ENCODE measurements at places on chromosomes 4 and X.
A peak's percentile ranks its signal among the peaks of the same experiment; 100 is the strongest.

- DNase-seq = no peak
These were observed 738.2 kb downstream of the ARAP2 start for GRCh38 chr4:35506161-35506560.

GRCh38 chrX:111180750-111181240 lies 84.8 kb downstream of the PAK3 start:
- no peak for DNase-seq

DNA sequence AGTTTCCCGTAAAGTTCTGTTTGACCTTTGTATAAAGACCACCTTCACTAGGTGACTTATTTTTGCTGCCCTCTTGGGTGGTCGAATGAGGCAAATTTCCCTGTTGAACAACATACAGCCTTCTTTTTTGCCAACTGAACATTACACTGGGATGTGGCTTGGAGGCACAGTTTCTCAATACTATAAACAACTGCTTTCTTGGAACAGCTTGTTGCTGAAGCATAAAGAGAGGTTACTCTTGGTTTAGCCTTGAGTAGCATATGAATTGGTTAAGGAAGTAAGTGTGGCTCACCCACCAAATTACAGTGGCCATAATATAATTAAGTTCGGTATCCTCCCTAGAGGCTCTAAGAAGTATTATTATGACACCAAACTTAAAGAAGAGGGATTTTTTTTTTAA lies 40.0 kb downstream of the HHIP start:
- no peak for DNase-seq

- no peak for DNase-seq
These were observed 53.6 kb upstream of the SPANXB1 start for GRCh38 chrX:140948827-140949226.

- peak; percentile 10 for DNase-seq
These were observed 74.1 kb upstream of the WDR44 start for GRCh38 chrX:118271775-118272174.

GRCh38 chr4:71476240-71476639 lies 137.4 kb downstream of the SLC4A4 start:
- no peak for DNase-seq

GRCh38 chr4:1695913-1696312 lies 11.8 kb upstream of the FAM53A start:
- DNase-seq = no peak

DNA sequence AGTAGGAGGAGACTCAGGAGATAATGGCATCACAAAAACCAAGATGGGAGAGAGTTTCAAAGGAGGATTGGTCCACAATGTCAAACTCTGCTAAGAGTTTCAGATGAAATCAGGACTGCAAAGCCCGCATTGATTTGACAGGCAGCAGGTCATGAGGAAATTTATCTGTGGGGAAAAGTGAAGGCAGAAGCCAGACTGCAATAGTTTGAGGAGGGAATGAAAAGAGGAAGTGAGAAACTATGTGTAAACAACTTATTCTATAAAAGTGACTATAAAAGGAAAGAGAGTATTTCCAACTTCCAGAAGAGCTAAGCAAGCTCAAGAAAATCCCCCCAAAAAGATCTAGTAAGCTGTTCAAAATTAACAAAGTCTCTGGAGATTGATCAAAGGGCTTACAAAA lies 66.3 kb upstream of the DGKK start:
- DNase-seq = no peak

DNA sequence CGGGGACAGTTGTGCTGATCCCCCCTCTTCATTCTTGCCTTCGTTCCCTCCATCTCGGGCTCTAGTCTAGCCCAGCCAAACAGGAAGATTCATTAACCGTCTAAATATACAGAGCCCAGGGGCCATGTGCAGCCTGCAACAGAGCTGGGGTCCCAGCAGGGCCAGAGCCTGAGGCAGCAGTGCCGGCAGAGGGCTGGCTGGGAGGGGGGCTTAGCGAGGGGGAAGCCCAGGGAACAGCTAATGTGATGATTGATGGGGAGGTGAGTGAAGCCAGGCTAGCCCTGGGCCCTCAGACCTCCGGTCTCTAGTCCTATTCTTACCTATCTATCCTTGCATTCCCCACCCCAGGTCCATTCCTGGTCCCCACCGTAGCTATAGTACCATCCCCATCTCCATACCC lies 22.3 kb downstream of the EFNB1 start:
- no peak for DNase-seq

DNA sequence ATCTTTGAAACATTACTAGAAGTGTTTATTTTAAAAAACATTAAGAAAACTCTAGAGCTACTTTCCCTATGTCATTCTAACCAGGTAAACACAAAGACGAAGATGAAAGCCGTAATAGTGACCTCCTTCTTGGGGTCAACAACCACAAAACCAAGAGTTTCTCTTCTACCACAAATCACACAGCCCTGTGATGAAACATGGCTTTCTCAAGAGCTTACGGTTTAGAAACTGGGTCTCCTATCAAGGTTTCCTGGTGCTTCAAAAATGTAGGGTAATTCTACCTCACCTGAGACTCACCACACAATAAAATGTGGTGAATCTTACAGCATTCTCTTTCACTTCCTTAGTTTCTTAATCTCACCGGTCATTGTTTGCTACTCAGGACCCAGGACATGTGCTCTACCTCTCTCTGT lies 50.9 kb downstream of the CORIN start:
- no peak for DNase-seq

- DNase-seq = no peak
These were observed 555 bp upstream of the GCNA start for GRCh38 chrX:71577682-71578081.

DNA sequence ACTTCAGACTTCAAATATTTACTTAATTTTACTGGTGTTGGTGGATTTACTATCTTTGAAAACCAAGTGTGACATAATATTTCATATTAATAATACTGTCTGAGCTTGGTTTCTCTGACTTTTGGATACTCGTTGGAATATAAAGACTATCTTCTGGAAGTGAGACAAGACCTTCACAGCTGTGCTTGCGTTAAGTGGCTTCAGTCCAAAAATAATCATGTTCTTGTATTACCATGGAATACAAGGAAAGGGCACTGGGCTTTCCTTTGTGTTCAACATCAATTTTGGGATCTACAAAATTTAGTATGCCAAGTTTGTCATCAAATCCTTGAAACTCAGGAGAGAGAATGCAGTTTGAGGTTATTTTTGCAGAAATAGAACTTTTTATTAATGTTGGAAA lies 712.4 kb upstream of the LCORL start:
- no peak for DNase-seq

- no peak for DNase-seq
These were observed 28.6 kb downstream of the DCLK2 start for GRCh38 chr4:150106886-150107285.

DNA sequence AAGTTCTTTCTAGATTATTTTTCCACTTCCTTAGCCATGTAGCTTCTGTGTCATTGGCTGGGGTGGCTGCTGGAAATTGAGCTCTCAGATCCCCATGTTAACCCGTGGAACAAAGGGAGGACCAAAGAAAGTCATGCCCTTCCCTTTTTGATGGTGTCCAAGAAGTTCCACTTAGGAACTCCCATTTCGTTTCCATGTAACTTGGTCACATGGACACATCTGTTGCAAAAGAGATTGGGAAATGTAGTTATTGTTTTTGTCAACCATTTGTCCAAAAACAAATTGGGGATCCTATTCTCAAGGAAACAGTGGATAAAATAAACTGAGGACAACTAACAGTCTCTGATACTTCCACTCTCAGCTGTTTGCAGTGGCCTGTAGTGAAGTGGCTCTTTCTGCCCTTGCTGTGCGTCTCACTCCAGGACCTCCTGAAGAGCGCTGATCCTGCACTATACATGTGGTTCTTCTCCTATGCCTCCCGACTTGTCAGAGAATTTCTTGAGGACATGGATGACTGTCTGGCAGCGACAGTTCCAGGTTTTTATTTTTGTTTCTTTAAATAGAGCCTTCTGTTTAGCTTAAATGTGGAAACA lies 125.3 kb upstream of the LNX1 start:
- no peak for DNase-seq

GRCh38 chr4:108327642-108328382 lies 159.1 kb upstream of the LEF1 start:
- no peak for DNase-seq

GRCh38 chr4:5999356-5999755 lies 18.9 kb downstream of the C4orf50 start:
- DNase-seq = no peak

- no peak for DNase-seq
These were observed 186.4 kb downstream of the DCLK2 start for GRCh38 chr4:150264595-150265161.

- DNase-seq = peak; percentile 46
These were observed 30.3 kb upstream of the GLRB start for GRCh38 chr4:157045507-157046127.

DNA sequence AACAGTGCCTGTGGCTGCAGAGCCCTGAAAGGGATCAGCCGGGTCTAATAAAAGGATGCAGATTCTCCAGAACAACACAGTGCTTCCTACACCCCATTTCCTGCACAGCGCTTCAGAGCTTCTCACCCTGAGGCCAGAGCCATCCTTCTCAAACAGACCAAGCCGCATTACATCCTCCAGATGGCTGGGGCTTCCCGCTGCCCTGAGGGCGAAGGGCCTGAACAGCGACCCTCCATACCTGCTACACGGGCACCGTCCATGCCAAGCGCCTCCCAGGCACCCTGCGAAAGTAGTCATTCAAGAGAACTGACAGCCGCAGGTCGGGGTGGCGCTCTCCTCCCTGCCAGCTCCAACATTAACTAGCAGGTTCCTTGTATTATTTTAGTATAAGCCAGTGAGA lies 36.5 kb downstream of the ACOX3 start:
- no peak for DNase-seq

GRCh38 chrX:68659385-68659784 lies 11.9 kb downstream of the STARD8 start:
- no peak for DNase-seq

DNA sequence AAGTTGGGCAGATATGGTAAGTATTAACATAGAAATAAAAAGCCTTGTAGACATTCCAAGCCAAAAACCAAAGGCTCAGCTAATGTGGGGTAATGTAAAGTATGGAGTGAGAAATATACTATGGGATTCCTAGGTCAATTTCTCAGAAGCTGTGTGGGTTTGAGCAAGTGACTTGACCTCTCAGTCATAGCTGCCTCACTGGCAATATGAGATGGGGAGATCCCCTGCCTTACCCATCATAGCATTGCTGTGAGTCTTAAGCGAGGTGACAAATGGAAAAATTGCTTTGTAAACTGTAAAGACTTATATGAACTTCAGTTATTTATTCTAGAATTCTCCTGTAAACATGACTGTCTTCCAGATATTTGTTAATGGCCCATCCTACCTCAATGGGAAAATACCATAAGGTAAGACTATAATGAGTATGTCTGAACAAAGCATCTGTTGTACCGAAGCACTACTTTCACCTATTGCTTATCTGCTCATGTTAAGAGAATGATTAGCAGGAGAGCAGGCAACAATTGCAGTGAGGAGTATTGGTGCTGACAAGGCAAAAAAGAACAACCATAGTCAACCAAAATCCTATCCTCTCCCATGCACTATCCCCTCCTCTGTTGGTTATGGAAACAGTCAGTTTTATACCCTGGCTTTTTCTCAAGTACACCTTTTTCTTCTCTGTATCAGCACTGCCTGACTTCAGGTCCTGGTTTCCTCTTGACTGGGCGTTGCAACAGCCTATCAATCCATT lies 44.1 kb upstream of the TRPC3 start:
- DNase-seq = no peak

DNA sequence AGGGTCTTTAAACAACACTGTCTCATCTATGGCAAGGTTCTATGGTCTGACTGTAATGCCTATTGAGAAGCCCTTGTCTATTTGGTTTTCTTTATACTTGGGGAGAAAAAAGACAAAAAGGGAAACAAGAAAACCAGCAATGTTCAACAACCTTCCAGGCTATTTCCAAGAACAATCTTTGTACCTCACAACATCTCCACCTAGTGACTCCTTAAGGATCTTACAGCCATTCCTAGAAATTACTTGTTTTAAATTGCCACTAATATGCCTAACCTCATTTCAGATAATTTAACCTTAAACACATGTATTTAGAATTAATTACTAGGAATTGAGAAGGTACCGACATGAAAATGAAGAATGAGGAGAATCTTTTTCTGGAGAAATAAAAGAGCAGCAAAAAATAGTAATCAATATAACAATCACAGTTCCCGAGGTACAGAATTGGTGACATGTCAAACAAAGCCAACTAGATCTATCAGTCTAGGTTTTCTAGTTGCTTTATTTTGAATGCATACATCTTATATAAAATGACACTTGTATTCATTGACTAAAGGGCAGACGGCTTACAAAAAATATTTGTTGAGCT lies 1.6 kb upstream of the RBM46 start:
- DNase-seq = no peak

DNA sequence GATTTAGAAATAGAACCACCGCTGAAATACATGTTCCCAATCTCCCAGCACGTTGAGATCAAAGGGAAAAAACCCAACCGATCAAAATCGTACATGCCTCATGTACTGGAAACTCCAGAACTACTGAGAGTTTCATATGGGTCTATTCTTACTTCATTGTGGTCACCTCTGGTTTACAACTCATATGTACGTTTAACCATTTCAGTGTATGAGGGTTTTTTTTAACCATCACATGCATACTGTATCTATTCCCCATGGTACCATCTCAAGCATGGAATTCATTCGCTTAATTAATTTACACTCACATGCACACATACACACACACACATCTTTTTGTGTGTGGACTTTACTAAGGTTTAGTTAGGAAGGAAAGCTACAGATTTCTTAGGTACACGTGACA lies 46.0 kb upstream of the CLNK start:
- DNase-seq = no peak

DNA sequence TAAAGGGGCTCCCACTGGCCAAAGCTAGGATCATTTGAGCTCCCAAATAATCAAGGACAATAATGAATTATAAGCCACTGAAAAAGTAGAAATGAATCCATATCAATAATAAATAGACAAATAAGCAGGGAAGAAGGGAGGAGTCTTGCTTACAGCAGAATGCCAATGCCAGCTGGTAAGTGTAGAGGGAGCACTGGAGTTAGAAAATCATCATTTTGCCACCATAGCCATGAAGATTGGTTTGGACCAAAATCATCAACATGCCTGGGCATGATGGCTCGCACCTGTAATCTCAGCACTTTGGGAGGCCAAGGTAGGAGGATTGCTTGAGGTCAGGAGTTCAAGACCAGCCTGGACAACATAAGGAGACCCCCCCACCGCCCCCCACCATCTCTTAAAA lies 20.4 kb upstream of the SH3KBP1 start:
- DNase-seq = no peak

- peak; percentile 11 for DNase-seq
These were observed 21.9 kb downstream of the BMP3 start for GRCh38 chr4:81052119-81053068.

GRCh38 chrX:15241301-15241700 lies 28.6 kb downstream of the ASB9 start:
- DNase-seq = no peak

DNA sequence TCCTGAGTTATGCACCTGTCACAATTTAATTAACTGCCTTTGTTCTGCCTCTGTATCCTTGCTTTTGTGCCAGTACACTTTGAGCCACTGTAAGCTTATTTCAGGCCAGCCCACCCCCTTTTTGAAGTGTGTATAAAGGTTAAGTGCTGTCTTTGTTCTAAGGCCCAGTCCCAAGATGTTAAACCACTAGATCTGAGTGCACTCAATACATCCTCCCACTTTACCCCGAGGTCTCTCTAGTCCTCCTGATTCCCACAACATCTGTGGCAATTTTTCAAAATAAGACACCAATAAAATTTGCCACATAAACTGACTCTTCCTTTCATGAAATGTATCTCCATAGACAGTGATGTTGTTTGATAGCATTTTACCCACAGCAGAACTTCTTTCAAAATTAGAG lies 124.1 kb upstream of the SPIN4 start:
- DNase-seq = no peak
